ENCODE measurements at places on chromosomes 1 and 21.
A peak's percentile ranks its signal among the peaks of the same experiment; 100 is the strongest.

GRCh38 chr1:182200025-182200812 is 138.7 kb upstream of the ZNF648 start:
- DNase-seq = no peak

DNA sequence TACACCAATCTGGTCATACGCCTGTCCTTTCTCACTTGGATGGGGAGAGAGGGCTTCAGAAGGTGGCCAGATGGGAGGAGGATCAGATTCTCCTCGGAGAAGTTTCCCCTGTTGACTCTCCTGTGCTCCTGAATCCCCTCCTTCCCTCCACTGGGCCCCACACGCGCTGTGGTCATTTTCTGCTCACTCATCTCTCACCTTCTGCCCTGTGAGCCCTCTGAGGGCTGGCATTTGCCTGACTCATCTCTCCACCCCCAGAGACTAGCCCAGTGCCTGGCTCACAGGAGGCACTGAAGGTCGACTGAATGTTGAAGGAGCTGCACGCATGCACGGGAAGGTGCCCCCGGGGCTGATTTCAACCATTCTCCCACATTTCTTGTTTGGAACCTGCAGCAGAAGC is 14.2 kb downstream of the ABCA4 start:
- DNase-seq = no peak

DNA sequence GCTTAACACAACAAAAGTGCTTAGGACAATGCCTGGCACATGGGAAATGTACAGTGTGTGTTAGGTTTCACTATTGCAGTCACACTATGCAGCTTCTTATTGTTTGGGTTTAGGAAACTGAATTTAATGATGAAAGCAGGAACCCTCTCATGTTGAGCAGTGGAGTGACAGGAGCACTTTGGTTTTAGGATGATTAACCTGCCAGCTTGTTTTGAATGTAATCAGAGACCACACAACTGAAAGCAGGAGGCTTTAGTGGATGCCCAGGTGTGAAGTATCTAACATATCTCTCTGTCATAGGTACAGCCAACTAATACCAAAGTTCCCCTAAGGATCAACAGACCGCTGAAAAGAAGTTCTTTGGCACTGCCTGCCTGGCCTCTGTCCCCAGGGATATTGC is 406.9 kb upstream of the USP24 start:
- no peak for DNase-seq

- no peak for DNase-seq
Observed at GRCh38 chr1:96554364-96554763, 167.2 kb upstream of the PTBP2 start.

DNA sequence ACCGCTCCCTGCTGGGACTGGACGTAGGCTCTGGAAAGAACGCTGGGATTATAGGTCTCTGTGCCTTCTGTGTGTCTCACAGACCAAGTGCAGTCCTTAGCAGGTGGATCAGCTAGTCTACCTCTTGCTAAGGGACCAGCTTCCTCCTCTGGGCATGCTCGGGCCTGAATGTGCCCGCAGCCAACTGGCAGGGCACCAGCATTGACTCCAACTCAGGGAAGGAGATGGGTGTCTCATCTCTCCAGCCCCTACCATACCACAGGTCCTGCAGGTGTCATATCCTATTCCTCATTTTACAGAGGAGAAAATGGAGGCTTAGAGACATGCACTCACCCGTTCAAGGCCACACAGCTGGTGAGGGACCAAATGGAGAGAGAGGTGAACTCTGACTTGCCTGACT is 340.2 kb downstream of the PTPRU start:
- DNase-seq = no peak

DNA sequence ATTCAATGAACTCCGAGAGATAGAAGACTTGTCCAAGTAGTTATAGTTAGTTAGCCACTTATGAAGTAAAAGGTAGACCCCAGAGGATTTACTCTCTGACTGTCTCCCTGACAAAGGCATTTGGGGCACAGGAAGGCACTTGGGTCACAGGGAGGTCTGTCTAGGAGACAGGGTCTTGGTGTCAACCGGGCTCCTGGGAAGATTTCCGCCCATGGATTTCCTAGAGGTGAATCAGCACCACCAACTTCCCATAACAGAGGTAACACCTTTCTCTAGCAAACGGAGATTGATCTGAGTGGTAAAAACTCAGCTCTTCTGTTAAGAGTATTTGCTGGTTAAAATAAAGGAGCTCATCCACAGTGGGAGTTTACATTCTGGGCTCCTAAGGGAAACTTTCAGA is 16.4 kb downstream of the CCN1 start:
- no peak for DNase-seq

- peak; percentile 35 for DNase-seq
Observed at GRCh38 chr21:37006486-37007291, at the start of gene RIPPLY3. Gene RIPPLY3, plus strand, starts transcription at chr21:37006702. Its CDS starts 71 bp downstream, at chr21:37006773.

- DNase-seq = no peak
Observed at GRCh38 chr1:184975208-184975870, 1.0 kb upstream of the NIBAN1 start.

DNA sequence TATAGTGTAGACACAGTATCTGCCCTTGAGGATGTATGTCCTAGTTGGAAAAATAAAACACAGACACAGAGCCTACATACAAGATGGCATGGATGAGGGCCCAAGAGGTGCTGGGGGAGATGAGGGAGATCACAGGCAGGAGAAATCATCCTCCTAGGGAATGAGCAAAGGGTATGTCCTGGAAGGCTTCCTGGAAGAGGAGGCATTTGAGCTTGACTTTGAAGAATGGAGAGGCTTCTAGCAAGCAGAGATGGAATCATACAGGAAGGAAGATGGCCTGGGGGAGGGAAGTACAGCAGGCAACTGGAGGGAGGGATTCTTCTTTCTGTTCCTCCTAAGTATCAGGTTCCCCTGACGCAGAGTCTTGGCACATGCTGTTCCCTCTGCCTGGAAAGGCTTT is 103.3 kb downstream of the LACTBL1 start:
- no peak for DNase-seq

All from NCI-H1417 (cell line).